ENCODE measurements at places on chromosomes 11 and 22.

DNA sequence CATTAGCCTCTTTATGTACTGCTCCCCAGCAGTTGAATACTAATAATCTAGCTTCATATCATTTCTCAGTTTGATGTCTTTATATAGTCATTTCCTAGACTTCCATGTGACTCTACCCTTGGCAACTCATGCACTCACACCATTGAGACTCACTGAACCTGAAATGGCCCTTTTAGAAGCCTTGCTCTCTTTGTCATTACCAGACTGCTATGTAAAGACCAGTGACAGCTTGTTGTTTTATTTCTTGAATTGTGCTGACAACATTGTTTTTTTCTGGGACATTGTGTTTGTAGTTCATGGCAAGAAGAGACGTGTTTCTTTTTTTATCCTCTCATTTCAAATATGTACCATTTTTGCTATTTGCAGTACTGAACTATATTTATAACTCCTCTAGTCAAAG, 256.5 kb downstream of the CNTN5 start:
- no peak for DNase-seq

- DNase-seq = no peak
These were observed 35.4 kb upstream of the ANO5 start for GRCh38 chr11:22157531-22157930.

- DNase-seq = no peak
These were observed 36.3 kb upstream of the APOBEC3A start for GRCh38 chr22:38921120-38921519.

- no peak for DNase-seq
These were observed 72.0 kb upstream of the MTNR1B start for GRCh38 chr11:92897487-92897886.

- peak; percentile 63 for DNase-seq
These were observed 44.9 kb upstream of the ETS1 start for GRCh38 chr11:128632141-128632791.

DNA sequence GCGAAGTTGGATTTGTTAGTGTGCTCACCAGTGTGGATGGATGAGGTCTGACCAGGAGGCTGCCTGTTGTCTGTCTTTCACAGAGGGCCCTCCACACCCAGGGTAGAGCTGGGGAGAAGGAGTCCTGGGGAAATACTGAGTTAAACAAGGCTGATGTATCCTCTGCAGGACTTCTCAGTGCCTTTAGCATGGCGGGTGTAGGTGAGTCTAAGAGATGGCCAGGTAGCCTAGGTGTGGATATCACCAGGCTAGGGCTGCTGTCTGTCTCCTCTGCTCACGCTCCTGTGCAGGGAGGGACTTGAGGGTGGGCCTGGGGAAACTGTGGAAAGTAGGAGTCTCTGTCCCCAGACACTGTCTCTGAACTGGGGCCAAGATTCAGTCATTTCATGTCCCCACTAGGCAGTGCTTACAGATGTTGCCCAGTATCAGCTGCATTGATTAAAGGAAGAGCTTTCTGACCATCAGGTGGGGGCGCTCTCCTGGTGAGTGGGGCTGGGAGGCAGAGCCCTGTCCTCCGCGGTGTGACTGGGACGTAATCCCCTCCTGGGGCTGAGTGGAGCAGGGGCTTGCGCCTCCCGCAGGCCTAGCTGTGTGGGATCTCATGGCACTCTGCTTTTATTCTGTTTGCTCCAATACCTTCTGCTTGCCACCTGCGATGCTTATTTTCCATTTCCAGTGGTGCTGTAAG, 35.5 kb upstream of the CCDC188 start:
- DNase-seq = peak; percentile 3

DNA sequence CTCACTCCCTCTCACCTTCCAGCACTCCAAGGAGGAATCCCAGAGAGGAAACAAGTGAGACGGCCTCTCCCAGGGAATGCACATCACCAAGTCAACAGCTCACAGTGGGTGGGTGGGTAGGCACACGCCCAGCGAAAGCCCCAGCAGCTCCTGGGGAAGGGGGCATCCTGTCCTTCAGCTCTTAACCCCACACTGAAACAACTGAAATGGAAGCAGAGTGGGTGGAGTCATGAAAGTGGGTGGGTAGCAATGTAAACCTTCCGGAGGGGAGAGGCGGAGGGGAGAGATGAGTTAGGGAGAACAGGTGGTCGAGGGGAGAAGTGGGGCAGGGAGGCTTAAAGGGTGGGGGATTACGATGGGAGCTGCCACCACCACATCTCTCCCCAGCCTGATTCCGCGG, 5.4 kb downstream of the MCHR1 start:
- DNase-seq = no peak

DNA sequence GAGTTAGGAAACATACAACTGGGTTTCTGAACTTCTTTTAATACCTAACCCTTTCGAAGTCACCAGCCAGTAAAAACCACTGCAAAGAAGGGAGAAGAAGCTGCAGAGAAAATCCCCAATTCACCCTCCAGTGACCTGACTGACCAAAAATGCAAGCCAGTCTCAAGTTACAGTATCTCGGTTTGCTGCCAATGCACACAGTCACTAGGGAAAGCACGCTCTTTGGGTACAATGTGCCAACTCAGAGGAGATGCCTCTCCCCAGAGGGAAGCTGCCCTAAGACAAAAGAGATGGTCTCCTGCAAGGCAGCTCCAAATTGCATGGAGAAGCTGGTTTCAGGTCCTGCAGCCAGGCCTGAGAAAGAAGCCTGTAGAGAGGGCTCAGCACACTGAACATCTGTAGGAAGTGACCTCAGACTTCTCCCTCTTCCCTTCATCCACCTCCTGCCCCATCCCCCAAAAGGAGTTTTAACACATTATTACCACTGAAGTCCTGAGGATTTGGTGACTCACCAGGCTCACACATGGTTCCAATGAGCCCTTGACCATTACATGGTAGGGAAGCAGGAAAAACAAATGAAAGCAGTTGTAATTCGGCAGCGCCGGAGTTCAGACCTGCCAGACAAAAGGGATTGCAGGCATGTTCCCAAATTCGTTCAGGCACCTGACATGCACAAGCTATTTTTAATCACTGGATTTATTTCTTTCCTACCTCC, 90.1 kb downstream of the ETS1 start:
- peak; percentile 99 for DNase-seq

DNA sequence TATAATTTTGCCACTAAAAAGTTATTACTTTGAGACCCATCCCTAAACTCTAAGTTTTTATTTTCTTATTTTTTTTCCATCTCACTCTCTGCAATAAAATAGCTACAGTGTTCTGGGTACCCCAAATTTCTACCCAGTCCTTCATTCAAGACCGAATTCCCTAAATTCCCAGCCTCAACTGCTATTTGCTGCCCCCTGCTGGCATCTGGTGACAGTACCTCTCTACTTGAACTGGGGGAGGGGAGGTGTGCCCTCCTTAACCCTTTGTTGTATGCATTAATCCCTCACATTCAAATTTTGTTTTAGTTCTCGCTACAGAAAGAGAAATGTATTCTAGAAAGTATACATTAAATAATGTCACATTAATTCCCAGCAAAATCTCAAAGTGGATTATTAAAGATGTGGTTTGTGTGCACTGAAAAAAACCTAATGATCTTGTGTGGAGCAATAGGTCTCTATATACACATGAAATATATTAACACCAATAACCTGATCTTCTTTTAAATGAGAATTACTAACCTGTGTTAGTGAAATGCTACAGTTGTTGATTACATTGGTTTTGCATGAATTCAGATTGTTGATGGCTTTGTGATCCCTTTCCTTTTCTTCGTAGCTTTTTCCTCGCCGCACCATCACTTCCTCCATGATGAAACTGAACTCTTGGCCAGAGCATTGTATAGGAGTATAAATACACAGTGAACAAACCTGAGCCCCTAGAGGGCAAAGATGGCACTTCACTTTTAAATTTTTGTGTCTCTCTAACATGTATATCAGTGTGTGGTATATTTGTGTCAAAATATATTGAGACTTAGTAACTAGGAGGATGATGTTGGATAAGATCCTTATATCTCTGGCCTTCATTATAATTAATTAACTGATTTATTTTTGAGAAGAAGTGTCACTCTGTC, 590.0 kb downstream of the METTL15 start:
- DNase-seq = peak; percentile 59

DNA sequence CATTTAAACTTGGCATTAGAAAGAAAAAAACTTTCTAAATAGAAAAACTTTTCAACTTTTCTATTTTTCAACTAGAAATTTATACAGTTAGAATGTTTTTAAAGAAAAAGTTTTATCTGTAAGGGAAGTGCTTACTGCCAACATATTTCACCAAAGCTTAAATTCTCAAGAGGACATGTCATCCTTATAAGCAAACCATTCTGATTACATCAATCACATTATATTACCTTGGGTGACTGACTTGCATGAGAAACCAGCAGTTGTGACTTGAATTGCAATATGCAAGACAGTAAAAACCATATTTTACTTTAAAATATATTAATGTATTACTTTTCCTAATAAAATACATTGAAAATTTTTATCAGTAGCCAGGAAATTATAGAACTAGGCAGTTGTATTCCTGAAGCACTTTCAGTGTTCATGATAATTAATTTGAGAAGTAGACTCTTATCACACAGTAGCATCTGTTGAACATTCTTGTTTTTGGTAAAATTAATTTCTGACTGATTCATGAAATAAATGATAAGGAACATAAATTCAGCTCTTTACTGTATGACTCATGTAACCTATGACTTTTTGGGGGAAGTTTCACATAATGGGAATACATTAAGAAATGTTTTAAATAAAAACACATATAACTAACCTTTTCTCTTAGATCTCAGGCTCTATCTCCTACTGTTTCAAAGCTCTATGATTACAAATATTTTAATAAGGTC, 345.0 kb upstream of the CCDC179 start:
- peak; percentile 69 for DNase-seq

DNA sequence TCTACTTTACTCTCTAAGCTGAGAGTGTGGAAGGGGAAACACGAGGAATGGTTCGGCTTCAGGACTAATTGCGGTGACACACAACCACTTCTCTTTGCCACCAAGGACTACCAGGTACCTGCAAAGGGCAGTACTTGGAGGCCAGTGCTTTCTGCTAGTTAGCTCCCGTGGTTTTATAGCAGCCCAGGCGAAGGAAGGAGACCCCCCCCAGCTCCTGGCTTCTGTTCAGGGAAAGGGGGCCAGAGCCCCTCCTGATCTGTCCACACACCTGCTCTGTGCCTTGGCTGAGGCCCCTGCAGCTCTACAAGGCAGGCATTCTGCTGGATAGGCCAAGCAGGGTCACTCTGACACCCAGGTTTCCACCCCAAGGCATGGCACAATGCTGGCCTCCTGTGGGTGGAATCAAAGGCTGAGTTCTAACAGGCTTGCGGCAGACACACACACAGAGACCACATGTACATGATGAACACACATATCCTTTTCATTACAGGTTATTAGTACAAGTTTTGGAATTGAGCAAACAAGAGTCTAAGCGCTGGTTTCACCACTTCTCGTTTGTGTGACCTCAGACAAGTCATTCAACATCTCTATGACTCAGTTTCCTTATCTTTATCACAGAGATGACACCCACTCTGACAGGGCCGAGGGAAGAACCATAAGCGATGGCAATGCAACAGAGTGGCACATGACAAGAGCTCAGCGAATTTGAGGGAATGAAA, 7.5 kb downstream of the SERPIND1 start:
- DNase-seq = no peak

- DNase-seq = peak; percentile 19
These were observed 2.5 kb downstream of the ROBO3 start for GRCh38 chr11:124867700-124868099.

- DNase-seq = no peak
These were observed 29.4 kb downstream of the PPARA start for GRCh38 chr22:46179748-46180147.

DNA sequence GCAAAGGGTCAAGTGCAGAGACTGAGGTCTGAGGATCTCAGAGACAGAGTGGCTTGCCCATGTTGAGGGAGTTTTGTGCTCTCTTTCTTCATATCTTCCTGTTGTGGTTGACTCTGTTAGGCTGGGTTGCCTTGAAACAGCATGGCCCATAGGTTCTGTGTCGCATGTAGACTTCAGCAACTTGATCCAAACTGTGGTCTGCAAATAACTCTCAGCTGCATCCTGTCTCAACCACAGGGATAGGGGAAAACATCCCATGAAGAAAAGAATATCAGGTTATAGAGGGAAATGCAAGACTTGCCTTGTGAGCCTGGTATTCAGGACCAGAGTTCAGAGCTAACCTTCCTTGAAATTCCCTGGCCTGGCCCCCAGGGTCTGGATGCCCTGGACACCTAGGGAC, 69.4 kb downstream of the FLI1 start:
- peak; percentile 31 for DNase-seq

- DNase-seq = peak; percentile 22
These were observed 105.3 kb upstream of the E2F8 start for GRCh38 chr11:19345848-19346681.

DNA sequence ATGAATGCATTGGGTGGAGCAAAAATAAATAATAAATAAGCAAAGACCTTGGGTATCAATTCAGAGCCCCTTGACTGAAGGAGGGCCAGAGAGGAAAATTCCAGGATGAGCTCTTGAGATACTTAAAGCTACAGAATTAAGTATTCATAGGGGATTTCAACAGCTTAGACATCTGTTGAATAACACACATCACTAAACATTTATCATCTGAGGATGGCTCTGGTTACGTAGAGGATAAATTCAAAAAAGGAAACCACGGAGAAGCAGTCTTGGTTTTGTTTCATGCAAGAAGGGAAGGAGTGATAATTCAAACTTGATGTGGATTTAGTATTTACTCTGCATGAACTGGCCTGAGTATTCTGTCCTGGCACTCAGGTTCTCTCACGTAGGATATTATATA, 29.8 kb downstream of the ARHGAP42 start:
- DNase-seq = no peak

DNA sequence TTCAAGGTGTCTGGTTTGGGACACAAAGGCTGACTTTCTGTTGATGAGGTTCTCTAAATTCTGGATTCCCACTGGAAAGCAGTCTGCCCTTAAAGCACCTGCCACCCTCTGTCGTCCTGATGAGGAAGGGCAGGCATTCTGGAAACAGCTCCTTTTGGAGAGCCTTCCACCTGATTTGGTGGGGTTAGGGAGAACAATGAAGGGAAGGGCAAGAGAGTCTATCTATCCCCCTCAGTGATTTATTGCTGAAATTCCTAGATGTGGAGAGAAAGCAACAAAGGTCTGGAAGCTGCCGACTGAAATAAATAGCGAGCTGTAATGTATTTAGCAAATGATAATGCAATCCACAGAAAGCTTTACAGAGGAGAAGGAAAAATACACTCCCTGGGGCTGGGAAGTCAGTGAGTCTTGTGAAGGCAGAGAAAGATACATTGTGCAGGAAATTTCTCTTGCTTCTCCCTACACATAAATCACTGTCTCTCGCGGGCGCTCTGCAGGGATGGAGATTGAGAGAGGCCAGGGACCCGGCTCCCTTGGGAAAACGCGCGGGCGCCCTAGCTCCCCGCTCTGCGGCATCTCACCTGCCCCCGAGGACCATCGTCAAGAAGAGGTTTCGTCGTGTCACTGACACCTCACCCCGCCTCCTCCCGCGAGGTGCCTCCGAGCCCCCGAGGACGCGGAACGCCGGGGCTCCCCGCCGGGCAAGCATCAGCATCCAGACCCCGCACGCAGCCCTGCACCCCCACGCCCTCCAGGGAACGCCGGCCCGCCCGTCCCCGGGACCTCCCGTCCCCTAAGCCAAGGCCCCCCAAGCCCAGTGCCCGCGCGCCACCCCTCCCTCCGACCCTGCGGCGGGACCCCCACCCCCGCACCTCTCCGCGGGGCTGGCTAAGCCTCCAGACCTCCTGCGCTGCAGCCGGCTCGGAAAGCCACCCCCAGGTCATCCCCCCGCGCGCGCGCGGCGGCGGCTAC, 673 bp downstream of the CDON start:
- peak; percentile 28 for DNase-seq

GRCh38 chr11:120219232-120219937, 8.6 kb downstream of the OAF start:
- no peak for DNase-seq

GRCh38 chr11:132804258-132804657, 728.0 kb downstream of the OPCML start:
- no peak for DNase-seq

- DNase-seq = no peak
These were observed 91.2 kb downstream of the RPS6KA4 start for GRCh38 chr11:64450168-64450560.
